ENCODE measurements at places on chromosomes 1 and 21.

DNA sequence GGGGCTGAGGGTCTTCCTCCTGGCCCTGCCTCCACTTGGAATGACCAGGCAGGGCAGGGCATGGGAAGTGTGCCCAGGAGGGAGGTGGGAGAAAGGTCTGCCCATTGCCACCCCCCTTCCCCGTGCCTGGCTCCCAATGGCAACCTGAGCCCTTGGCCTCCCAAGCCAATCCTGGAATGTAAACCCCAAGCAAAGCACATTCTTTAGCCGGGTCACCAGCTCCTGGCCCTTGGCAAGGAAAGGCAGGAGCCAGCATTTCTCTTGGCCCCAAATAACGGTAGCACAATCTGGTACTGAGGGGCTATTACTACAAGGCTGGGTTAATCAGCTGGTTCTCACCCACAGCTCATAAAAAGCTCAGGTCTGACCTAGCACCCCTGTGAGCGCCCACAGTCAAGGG, 6.9 kb upstream of the NUAK2 start:
- DNase-seq, result no peak

DNA sequence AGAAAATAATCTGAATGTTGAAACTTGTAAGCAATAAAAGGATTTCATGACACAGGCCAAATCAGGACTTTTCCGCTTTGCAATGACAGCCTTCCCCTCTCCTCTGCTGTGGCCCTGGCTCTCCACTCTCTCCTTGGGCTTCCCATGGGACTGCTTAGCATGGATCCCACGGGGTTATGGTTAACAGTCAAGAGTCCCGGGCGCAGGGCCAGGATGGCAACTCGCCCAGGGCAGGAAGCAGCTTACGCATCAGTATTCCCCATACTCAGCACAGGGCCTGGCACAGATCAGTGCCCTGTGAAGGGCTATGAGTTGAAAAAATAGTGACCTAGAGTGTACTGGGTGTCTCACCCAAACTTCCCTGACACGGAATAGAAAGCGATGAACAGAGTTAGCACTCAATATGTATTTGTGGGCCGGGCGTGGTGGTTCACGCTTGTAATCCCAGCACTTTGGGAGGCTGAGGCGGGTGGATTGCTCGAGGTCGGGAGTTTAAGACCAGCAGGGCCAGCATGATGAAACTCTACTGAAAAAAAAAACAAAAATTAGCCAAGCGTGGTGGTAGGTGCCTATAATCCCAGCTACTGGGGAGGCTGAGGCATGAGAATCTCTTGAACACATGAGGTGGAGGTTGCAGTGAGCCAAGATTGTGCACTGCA, 29.1 kb upstream of the GRHL3 start:
- no peak for DNase-seq

DNA sequence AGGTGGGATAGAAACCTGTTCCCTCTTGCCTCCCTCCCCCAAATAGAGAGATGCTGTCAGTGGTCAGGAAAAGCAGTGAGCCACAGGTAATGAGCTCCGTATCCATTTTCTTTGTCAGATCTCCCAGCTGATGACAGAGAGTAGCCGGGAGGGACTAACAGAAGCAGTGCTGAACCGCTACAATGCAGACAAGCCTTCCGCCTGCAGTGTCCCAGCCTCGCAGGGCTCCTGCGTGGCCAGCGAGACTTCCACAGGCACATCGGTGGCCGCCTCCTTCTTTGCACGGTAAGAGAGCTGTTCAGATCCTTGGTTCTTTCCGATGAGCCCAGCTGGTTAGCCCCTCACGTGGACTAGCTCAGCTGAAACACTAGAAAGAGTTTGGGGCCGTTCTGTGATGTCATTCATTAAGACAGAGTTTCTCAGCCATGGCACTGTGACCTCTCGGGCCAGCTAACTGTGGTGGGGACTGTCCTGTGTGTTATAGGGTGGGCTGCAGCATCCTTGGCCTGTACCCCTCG, 264.7 kb downstream of the KIF26B start:
- no peak for DNase-seq

- no peak for DNase-seq
Measured at GRCh38 chr1:40848530-40849189, 13.5 kb downstream of the CITED4 start.

DNA sequence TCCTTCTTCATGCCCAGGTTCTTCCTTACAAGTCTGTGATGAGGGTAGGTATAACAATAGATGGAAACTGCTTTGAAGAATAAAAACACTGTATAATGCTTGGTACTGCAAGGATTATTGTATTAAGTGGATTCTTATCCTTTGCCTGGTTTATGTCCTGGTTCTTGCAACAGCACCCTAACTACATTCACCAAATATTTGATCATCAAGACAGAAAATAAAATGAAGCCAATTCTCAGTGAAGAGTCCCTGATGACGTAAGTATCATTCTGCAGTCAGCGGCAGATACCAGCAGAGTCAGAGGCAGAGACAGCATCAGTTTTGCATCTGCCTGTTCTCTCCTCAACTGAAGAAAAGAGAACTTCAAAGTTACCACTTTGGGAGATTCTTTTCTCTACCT, 19.7 kb downstream of the ARHGEF11 start:
- no peak for DNase-seq

DNA sequence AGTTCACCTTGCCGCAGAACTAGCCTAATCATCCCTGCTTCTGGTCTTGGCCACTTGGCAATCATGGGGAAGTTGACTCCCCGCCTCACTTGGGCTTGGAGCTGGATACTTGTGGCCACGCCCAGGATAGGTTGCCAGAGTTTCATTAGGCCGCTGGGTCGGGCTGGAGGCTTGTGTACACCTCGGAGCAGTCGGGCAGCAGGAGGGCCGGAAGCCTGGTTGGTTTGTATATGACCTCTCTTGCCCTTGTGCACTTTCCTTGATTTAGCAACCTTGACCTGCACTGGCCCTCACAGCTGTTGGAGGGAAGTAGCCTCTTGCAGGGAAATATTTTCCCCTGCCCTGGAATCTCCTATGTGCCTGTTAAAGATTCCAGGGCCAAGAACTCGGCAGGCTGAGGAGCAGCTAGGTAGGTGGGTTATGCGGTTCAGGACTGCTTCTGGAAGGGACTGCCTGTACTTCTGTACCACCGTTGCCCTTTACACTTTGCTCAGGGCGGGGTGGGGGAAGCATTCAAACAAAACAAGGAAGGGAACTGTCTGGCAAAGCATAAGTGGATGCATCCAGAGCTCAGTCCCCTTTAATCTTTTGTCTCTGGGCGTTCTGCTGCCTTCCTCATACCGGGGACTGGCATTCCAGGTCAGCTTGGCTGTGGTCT, 83.5 kb downstream of the UCK2 start:
- DNase-seq, result no peak

GRCh38 chr1:115082949-115083348, 6.4 kb downstream of the TSPAN2 start:
- DNase-seq, result no peak

- DNase-seq, result no peak
Measured at GRCh38 chr21:27722095-27722494, 755.2 kb upstream of the ADAMTS5 start.

Data from activated naive CD8-positive, alpha-beta T cell treated with anti-CD3 and anti-CD28 coated beads, Interleukin-2, amount 10 ng/mL, durations not matched to agents 7 days and 5 days (primary cell).